Urinary bladder (tissue), 4 donors: ENCODE measurements at places on chromosomes 4 and X. TPM values are rescaled to one million over a fixed set of nuclear protein-coding genes. Genes with fewer than 3 reads are reported as not detected.

DNA sequence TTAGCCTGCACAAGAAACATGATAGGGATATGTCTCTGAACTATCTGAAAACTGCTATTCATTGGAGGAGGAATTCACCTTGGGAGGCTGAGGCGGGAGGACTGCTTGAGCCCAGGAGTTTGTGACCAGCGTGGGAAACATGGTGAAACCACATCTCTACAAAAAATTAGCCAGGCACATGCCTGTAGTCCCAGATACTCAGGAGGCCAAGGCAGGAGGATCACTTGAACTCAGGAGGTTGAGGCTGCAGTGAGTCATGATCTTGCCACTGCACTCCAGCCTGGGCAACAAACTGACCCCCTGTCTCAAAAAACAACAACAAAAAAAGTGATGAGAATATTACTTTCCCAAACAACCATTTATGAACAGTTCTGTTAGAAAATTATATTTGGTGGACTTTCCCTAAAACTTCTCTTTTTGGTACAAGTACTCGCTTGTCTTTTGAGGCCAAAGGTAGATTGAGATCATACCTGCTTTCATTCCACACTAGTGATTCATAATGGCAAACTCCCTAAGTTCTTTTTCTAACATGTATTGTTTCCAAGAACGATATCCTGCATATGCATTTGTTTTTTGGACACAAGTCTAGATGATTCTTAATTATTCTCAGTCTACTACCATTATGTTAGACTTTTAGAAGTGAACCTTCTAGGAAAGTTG is 33.4 kb downstream of the METTL14 start:
- DNase-seq, result no peak

GRCh38 chr4:80454556-80454955 is 119.0 kb downstream of the CFAP299 start:
- DNase-seq, result no peak

DNA sequence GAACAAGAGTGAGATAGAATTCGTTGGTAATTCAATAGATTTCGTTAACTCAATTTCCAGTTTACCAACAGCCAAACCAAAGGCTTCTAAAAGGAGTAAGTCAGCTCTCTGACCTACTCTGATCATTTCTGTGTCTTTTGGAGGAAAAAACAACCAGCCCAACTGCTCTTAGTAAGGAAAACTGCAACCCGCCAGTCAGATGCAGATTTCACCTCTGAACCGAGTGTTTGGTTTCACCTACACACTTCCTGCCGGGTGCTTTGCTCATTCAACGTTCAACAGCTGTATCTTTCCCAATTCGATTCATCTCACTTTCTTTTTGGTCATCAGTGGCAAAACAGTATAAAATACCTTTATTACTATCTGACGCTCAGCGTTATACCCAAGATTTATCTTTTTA is 24.5 kb downstream of the TMSB4X start:
- DNase-seq, result no peak

- DNase-seq, result no peak
These were observed 7.2 kb downstream of the NR0B1 start for GRCh38 chrX:30301963-30302362.

The BEX1 gene
- total RNA-seq, result 3.5 TPM

GRCh38 chr4:22490718-22491315 is 25.0 kb downstream of the ADGRA3 start:
- no peak for DNase-seq

DNA sequence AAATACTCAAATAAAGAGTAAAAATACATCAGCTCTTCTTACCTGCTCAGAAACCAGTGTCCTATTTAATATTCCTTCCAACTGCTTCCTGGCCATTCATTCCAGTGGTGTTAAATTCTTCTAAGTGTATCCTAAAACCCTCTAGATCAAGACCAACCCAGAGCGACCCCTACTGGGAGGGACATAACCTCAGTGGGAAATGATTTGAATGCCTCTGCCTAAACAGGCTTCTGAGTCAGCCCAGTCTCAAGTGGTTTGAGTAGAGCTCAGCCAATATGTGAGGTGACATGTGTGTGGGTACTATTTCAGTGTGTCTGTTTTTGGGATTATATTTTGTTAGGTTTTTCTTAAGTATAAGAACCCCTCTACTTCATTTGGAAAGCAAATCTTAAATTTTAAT is 133.6 kb upstream of the ARHGEF9 start:
- no peak for DNase-seq

The GABRB1 gene
- 0.79 TPM for total RNA-seq

The NALF2 gene
- 0.16 TPM for total RNA-seq

DNA sequence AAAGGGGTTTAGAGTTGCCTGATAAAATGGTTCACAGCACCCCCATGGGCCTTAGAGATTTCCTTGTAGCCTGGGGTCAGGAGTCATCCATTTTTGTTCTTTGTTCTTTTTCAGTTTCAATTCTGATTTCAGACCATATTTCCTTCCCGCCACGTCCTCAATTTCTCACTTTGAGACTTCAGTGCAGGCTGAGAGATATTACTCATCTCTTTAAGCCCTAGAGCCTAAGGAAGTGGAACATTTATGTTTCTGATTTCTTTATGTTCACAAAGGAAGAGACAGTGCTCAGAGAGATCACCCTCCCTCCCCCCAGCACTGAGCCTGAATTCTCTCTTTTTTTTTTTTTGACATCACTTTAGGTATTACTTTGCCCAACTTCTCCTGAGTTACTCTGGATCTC is 56.3 kb downstream of the MSN start:
- no peak for DNase-seq

DNA sequence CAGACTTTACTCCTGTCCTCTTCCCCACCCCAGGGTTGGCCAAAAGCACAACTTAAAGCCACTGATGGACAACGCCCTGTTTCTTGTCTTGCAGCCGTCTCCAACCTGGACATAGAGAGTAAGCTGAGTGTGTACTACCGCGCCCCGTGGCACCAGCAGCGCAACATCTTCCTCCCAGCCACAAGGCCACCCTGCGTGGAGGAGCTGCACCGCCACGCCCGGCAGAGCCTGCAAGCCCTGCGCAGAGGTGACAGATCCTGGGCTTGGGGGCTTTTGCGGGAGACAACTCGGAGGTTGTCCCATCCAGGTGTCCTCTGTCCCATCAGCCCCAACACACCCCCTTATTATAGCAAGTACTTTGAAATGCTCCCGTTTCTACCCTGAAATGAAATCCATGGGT is 49.6 kb upstream of the SCML1 start:
- no peak for DNase-seq

- DNase-seq, result no peak
These were observed 34.1 kb downstream of the EXOC1 start for GRCh38 chr4:55887594-55887993.

The PAK3 gene
- total RNA-seq, result 6.9 TPM

The SPANXN4 gene
- total RNA-seq, result not detected

GRCh38 chrX:146186540-146186939 is 368.9 kb downstream of the SLITRK2 start:
- no peak for DNase-seq

- no peak for DNase-seq
These were observed 8.9 kb upstream of the BDH2 start for GRCh38 chr4:103108542-103108941.

- DNase-seq, result no peak
These were observed 3.1 kb downstream of the NKX3-2 start for GRCh38 chr4:13541176-13541604.

GRCh38 chr4:152663203-152664066 is 16.4 kb downstream of the TMEM154 start:
- no peak for DNase-seq

DNA sequence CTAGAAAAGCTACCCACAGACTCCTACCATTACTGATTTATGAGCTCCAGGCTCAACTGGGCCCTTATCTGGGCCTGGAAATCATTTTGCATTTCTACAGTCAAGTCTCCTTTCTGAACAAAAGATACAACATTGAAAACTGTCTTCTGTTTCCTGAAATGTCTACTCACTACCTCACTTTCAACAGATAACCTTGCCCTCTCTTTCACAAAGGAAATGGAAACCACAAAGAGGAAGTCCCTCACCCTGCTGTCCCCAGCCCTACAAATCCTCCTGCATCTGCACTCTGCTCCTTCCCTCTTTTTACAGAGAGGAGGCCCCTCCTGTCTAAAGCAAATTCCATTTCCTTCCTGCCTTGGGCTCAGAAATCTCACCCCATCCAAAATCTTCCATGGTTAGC is 24.8 kb upstream of the CYBB start:
- DNase-seq, result no peak

DNA sequence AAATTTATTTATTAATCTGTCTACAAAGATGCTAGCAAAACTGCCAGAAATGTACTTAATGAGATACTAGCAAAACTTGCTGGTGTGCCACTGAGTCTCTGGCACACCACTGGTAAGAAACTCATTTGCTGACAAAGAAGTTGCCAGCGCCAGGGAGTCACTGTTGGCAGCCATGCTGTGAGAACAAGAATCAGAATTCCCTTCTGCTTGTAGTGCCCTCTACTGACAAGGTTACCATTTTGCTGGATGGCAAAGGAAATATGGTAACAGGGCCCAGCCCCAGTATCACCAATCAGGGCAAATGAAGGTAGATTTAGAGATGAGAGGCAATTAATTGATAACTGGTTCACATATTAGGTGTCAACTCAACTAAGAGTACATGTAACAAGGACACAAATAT is 750.1 kb upstream of the ADGRL3 start:
- no peak for DNase-seq

DNA sequence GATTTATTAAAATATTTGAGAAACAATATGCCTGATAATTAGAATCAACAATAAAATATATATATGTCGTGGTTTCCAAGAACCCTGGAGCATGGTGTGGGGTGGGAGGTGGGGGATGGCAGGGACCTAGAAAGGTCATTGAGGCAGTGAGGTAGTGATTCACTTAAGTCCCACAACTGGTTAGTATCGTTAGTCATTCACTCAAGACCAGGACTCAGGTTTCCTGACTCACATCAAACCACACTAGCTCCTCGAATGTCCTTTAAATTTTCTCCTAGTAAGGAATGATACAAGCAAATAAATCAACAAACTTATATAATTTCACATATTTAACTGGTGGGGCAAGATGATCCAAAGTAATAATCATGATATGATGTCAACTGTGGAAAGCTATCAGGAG is 158.8 kb upstream of the AADAT start:
- no peak for DNase-seq

- DNase-seq, result no peak
These were observed 4.9 kb downstream of the HUWE1 start for GRCh38 chrX:53681661-53682060.

DNA sequence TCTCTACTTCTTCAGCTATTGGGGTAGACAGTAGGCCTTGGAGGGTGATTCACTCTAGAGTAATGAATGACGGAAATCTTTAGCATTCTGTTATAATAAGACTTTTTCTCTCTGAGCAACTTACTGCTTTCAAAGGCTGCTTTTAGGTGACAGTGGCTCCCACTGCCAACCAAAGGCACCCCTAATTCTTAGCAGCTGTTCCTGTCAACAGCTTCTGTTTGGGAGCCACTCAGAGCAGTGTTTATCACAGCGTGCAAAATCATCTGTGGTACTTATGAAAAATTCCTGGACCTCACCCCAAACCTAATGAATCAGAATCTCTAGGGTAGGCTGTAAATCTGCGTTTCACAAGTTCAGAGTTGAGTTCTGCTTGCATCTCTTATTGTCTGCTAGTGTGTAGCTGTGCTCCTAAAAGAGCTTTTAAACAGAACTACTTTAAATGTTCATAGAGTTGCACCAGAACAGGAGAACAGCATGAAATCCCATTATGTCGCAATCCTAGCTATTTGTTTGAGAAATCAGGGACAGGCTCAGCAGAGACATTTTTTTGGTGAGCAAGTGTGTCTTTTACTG is 52.8 kb upstream of the POU4F2 start:
- no peak for DNase-seq

DNA sequence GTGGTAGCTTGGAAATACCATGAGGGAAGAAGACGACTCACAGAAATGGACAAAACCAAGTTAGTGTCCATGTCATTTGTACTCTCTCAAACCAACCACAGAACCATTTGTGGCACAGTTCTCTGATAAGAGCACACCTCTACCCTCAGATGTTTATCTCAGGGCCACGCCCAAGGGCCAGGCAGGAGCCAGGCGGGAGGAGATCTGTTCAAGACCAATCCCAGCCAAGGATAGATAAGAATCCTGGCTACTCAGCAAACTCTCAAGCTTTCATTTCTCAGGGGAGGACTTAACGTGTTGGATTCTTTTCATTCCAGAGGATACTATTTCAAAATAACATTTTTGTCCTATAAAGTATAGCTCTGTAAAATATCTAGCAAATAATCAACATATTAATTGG is 95.0 kb downstream of the NYX start:
- no peak for DNase-seq
